SIG-M5 (cell line): ENCODE measurements at places on chromosomes 1 and 21.

DNA sequence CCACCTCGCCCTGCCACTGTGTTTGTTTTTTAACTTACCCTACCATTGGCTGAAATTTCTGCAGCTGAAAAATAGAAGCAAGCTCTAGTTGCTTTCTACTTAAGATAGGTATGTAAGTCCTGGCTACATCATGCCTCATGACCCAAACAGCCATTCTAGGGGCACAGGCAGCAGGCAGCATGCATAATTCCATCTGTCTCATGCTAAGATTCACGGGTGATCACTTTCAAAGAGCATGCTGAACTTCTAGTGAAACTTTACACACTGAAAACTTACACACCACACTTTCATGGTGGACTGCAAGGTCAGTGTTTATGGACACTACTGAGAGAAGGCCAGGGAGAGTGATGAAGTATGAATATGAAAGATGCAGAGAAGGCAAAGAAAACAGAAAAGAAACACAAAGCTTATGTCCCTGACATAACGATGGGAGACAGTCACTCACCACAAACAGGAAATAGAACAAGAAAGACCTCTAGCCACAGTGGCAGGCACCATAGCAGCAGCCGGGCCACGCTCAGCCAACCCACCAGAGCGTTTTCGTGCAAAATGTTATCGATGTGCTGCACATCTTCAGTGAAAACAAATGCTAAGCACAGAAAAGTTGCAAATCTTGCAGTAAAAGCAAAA is 102.3 kb upstream of the TIAM1 start:
- no peak for DNase-seq

DNA sequence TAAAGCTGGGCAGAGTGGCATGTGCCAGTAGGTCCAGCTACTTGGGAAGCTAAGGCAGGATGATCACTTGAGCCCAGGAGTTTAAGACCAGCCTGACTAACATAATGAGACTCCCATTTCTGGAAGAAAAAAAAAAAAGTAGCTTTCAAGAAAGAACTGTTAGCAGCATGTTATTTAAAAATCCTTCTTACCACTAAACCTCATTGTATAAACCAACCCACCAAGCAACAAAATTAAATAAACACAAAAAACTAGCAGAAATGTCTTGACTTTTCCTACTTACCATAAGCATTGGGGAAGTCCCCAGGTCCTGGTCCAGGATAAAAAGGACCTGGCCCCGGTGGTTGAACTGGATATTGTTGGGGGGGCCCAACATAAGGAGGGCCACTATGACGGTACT is 192.9 kb upstream of the HP1BP3 start:
- DNase-seq, result no peak

- DNase-seq, result no peak
Measured at GRCh38 chr1:14294860-14295536, 303.5 kb upstream of the KAZN start.

DNA sequence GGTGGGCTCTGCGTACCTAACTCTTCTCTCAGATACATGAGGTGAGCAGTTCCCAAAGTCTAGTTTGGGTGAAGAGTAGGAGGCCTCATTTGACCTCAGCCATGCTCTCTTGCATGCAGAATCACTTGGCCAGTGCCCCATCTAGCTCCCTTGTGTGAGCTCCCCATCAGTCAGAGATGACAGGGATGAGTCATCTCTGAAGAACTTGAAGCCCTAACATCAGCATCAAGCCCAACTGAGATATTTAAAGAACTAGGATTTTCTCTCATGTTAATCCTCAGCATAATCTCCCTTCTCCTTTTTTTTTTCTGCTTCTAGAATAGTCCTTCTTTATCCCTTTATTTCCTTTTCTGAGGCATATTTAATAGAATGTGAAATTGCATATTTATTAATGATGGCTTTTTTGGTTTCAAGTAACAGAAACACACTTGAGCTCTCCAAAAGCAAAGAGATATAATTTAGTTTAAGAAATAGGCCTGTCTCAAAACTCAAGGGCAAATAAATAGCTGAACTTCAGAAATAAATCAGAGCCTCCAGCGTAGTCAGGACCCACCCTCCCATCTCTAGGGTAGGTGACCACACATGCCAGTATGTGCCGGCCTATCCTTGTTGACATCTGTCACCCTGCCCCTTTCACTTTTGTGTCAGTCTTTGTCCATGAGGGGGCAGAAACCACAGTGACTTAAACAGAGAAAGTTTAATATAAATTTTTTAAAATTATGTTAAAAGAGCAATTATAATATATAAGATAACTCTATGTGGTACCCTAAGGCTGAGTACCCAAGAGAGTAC is 112.3 kb downstream of the TSEN15 start:
- DNase-seq, result no peak

- DNase-seq, result no peak
Measured at GRCh38 chr1:98704971-98705370, 43.5 kb downstream of the SNX7 start.

DNA sequence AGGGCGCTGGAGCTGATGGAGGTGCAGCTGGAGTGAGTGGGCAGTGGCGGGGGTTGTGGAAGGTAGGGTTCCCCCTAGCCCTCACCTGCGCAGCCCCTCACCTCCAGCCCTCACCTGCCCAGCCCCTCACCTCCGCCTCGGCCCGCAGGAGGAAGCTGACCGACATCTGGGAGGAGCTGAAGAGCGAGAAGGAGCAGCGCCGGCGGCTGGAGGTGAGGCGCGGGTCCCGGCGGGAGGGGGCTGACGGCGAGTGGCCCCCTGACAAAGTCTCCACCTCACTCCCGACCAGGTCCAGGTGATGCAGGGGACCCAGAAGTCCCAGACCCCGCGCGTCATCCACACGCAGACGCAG is 2.7 kb downstream of the EVA1B start:
- no peak for DNase-seq

DNA sequence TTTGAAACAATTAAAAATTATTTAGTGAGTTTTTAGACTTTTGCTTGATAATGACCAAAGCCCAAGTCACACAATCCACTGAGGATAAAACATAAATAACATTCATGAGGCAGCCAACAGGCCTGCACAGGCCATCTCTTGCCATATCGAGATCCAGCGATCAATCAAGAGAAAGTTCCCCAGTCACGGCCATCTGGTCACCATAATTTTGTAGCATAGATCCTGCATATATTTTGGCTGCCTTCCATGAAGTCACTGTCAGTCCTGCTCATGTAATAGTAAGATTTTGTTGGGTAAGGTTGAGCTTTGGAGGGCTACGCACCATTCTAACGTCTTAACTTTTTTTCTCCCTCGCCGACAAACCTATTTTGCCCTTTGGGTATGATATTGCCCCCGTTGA is 17.5 kb downstream of the KPNA6 start:
- no peak for DNase-seq

DNA sequence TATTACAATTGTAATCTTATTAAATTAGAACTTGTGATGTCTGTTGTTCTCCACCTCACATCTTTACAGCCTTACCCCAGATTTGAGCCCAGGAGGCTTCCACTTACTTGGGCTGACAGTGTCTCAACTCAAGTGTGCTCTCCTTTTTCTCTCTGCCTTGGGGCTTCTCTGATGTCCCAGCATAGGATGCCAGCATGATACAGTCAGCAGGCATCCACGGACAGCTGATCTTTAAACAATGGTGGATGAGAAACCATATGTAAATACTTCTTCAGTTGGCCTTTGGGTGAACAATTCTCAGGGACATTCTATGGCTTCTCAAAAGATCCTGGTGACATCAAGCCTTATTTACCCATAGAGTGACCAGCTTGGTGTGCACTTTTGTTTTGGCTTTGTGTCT is 107.6 kb upstream of the GORAB start:
- no peak for DNase-seq

- DNase-seq, result no peak
Measured at GRCh38 chr1:118791094-118791691, 196.9 kb downstream of the TBX15 start.

- no peak for DNase-seq
Measured at GRCh38 chr1:21865943-21866706, 54.1 kb downstream of the LDLRAD2 start.

DNA sequence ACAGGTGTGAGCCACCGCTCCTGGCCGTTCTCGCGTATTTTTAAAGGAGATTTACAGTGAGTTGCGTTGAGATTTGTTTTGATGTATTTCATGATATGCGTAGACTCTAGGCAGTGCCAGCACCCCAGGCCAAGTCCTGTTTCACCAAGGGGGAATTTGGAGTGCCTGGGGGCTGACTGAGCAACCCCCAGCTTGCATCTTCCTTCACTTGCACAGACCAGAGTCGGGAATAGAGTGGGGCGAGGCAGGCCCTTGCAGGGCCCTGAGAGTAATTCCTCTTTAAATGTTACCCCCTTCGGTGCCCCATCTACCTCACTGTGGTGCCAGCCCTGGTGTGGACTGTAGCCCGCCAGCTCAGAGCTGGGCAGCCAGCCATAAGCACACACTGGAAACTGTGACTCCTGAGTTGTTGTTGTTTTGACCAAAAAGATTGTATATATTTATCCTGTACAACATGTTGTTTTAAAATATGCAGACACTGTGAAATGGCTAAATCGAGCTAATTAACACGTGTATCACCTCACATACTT is 269.5 kb downstream of the NPHP4 start:
- DNase-seq, result no peak

DNA sequence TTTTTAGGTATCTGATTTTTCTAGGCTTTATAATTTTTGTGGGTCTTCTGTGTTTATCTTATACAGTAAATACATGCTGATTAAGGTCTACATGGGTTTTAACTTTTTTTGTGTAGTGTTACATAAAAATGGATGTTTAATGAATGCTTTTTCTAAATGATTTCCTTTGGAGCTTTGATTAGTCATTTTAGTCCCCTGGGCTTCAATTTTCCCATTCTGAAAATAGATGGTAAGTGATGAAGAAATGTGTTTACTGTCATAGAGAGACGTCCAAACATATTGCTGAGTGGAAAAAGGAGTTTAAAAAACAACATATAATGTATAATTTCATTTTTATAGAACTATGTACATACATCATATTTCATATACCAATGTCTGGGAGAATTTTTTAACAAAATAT is 140.9 kb upstream of the HMCN1 start:
- no peak for DNase-seq

DNA sequence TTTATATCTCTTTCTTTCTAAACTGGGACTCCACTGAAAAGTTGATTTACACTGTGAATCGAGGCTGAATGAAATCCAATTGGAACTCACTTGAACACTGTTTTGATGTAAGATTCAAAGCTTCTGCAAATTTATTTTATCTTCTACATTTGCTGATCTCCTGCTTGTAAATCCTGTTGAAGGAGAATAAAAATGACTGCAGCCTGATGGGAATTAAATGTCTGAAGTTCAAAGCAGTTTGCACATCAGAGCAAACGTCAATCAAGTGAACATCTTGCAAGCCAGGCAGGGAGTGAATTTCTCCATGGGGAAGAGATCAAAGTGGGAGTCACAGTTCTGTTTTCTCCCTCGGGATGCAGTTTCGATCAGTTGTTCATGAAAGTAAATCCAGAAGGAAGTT is 127.2 kb downstream of the CACHD1 start:
- DNase-seq, result no peak

- DNase-seq, result no peak
Measured at GRCh38 chr1:187928288-187928687, 1099.5 kb downstream of the PLA2G4A start.

DNA sequence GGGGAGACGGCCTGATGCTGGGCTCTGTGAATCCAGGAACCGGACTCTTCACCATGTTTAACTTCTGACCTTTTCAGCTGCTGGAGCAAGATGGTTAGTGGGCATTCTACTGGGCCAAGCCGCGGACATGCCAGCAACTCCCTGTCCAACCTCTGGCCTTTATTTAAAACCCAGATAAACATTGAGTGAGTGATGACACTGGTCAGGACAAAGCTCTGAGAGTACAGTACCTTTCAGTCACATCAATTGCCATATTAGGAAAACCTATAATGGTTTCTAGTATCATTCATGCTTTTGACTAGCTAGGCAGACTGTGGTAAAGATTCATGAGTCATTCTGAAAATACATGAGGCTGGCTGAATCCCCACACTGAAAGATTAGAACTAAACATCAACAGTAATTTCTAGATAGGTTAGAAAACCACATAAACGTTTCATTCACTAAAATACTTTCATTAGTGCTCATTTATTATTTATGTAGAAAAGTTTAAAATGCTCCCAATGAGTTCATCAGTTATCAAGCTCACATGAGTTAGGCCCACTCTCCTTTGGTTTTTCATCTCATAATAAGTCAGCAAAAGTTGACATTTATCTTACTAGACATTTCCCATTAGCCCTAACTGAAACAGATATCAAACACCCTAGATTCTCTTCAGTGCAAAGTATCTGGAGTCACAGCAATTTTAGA is 7.1 kb upstream of the ACTA1 start:
- DNase-seq, result no peak

DNA sequence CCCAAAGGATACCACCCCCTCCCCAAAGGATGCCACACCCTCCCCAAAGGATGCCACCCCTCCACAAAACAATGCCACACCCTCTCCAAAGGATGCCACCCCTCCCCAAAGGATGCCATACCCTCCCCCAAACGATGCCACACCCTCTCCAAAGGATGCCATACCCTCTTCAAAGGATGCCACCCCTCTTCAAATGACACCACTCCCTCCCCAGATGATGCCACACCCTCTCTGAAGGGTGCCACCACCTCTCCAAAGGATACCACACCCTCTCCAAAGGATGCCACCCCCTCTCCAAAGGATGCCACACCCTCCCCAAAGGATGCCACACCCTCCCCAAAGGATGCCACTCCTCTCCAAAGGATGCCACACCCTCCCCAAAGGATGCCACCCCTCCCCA is 21.6 kb upstream of the TRIM17 start:
- no peak for DNase-seq

GRCh38 chr21:41506611-41507520 is 1.1 kb downstream of the TMPRSS2 start:
- DNase-seq, result no peak

DNA sequence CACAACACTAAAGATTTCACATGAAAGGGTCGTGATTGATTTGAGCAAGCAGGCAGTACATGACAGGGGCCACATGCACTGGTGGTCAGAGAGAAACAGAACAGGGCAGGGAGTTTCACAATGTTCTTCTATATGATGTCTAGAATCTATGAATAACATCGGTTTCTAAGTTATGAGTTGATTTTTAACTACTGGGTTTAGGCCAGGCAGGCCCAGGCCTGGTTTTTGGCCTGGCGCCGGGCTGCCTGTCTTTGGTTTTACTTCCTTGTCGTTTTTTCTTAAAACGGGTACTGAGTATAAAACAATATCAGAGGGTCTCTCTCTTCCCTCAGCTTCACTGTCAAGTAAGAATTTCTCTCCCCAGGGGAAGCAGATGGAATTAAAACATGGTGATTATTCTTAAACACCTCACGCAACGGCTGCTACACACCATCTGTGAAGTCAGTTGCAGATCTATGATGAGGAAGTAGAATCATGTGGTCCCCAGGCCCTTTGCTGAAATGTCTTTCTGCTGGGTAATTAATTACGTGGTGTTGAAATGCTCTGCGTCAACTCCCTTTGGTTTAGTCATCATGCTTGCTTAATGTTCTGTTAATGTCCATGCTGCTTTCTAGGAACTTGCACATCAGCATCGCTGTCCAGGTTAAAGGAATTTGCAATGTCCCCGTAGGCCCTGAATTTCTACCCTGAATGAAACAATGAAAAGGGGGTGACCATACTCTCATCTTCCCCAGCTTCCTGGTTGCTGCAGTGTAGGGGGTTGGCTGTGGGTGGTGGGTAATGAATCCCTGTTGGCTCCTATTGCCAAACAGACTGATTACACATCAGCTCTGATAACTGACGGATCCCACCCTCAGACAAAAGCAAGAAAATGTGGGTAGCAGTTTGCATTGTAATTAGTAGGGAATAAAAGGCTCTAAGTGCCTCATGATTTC is 70.3 kb downstream of the SERINC2 start:
- DNase-seq, result peak; percentile 98

GRCh38 chr1:232459087-232459486 is 170.8 kb downstream of the SIPA1L2 start:
- no peak for DNase-seq
